Activated CD4-positive, alpha-beta T cell treated with anti-CD3 and anti-CD28 coated beads for 24 hours (primary cell): ENCODE measurements at places on chromosomes 7 and 10.

DNA sequence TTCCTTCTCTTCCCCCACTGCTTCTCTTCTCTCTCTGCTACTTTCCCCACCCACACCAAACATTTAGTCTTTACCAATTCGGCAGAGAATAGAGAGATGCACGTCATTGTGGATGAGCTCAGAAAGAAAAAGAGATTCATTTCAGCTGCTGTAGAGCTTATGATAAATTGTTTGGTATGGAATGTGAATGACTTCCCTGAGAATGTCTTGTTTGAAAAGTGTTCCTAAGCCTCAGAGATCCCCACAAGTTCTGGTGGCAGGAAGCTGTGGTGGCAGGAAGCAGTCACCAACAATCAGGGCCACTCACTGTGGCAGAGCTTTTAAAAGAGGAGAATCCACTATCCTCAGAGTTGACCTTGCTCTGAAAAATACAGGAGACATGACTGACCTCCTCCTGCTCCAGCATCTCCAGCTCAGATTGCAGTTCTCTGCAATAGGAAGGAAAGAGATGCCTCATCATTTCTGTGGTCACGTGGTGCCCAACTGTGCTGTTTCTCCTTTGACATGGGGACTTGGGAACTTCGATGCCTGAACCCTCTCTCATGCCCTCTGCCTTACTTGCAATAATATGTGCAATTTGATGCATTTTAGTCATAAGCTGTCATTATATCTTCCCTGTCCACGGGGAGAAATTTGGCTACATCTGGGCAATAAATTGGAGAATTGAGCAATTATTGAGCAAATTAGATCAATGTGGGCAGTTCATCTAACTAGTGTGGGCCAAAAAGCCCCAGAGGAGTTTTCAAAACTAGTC, 76.5 kb downstream of the BMPER start:
- no peak for DNase-seq

- no peak for DNase-seq
Observed at GRCh38 chr7:26723129-26723528, 141.3 kb downstream of the SKAP2 start.

- DNase-seq = no peak
Observed at GRCh38 chr7:43864126-43864525, 5.2 kb downstream of the MRPS24 start.

GRCh38 chr10:128087884-128088709, 38.1 kb downstream of the MKI67 start:
- no peak for DNase-seq

- DNase-seq = no peak
Observed at GRCh38 chr7:107692501-107692900, 31.9 kb downstream of the SLC26A4 start.

DNA sequence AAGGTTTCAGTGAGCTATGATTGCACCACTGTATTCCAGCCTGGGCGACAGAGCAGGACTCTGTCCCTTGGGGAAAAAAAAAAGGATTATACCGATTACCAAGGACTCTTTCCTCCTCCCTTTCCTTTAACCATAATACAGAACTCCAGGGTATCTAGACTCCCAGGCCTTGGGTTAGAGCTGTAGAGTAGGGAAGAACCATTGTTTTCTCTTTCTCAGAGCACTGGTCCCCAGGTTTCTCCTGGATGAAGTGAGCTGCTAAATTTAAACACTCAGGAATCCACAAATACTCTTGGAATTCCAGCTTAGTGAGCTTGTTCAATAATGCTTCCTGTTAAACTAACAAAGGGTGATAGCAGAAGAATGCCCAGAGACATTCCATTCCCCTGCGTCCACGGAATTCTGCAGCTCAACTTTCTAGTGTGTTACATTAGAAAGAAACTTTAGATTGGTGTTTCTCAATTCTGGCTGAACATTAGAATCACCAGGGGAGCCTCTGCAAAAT, 14.6 kb upstream of the RPEL1 start:
- no peak for DNase-seq

GRCh38 chr10:116324951-116325635, 845 bp downstream of the CCDC172 start:
- DNase-seq = no peak

DNA sequence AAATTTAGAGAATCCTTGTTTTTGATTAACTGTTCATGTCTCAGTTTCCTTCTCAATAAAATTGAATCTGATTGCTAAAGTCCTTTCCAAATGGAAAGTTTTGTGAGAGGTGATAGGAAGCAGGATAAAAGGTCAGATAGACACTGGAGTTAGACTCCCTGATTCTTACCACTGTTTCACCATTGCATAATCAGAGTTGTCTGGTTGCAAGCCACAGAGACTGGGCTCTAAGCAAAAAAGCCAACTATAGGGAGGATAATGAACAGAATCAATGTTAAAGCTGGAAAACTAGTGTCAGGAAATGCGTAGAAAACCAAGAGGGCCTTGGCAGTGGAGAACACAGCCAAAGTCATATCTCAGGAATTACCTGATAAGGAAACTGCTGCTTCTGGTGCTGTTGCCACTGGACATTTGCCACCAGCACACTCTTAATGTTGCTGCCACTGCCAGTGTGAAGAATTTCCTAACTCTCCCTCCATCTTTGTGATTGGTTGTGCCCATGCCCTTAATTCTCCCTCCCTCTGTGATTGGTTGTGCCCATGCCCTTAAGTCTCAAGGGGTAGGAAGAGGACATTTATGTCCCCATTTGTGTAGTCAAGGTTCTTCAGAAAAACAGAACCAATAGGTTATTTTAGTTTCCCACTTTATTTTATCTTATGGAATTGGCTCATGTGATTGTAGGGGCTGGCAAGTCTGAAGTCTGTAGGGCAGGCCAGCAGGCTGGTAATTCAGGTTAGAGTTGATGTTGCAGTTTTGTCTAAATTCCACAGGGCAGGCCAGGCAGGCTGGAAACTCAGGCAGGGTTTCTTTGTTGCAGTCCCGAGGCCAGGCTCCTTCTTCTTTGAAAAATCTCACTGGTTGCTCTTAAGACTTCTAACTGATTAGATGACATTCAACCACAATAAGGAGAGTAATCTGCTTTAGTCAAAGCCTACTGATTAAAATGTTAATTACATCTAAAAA, 639.0 kb downstream of the REEP3 start:
- no peak for DNase-seq

GRCh38 chr7:41701068-41701941, 1.6 kb downstream of the INHBA start:
- no peak for DNase-seq

DNA sequence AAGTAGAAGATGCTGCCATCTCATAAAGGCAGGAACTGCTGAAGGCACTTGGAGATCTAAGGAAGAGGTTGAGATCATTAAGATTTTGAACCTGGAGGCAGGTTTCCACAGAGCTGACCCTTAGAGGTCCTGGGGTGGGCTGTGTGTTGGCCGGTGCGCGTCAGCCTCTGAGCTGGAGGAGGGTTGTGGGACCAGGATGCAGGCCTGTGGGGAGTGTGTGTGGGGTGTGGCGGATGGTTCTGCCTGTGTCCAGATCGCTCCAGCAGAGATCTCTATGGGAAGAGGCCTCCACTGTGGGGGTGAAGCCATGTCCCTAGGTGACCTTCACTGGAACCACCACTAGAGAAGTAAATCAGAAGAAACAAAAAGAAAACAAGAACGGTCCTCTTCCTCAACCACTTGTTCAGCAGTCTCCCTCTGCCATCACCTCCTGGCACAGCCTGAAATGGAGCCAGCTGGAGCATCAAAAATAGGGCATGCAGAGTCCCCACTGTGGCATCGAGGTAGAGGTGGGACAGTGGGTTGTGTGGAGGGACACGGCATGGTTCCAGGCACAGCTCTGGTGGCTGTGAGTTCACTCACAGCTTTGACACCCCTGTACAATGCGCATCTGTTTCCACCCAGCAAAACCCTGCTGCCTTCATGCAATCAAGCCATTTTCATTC, 453.8 kb downstream of the TCERG1L start:
- DNase-seq = no peak

DNA sequence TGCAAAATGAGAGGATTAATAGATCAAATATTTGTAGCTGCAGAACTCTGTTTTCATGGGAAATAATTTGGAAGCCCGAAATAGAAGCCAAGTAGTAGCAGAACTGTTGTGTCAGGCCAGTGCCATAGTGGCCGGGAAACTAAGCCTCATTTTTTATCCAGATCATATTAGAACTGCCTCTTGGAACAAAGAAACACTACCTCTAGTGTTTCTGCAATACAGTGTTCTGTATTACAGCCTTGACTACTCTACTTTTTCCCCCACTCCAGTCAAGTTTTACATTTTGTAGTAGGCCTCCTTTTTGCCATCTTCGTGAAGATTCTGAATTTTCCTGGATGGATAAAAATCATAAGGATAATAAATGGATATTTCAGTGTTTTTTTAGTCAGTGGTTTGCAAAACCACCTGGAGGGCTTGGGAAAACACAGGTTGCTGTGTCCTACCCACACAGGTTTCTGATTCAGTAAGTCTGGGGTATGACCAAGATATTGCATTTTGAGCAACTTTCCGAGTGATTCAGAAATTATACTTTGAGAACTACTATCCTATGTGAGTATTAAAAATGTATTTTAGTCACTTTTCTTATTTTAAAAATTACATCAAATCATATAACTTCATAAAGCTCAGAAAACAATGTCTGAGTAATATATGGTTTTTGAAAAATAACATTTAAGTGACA, 326.2 kb upstream of the KAT6B start:
- DNase-seq = no peak
